ENCODE measurements at places on chromosomes 2 and 18.

GRCh38 chr18:68033466-68033865, 516.9 kb upstream of the DSEL start:
- DNase-seq = no peak

GRCh38 chr2:96112501-96113366, 3.6 kb downstream of the ADRA2B start:
- DNase-seq = no peak

DNA sequence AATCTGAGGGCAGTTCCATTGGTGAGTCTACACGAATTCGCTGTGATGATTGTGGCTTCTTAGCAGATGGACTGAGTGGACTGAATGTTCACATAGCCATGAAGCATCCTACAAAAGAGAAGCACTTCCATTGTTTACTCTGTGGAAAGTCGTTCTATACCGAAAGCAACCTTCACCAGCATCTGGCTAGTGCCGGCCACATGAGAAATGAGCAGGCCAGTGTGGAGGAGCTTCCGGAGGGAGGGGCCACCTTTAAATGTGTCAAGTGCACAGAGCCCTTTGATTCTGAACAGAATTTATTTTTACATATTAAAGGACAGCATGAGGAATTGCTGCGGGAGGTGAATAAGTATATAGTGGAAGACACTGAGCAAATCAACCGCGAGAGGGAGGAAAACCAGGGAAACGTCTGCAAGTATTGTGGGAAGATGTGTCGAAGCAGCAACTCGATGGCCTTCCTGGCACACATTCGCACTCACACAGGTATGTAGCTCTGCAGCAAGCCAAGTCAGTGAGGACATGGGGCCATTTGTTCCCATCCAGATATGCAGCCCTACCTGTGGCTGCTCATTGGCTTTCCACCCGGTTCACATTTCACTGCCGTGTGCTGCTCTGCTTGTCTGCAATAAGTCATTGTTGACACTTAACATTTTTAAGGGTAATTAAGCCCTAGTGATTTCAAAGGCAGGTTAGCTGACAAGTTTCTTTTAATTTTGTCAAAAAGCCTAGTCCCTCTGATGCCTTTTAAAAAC, 37.7 kb downstream of the ZNF407 start:
- DNase-seq = no peak

- DNase-seq = no peak
These were observed 125.3 kb downstream of the ZFP36L2 start for GRCh38 chr2:43100883-43101662.

DNA sequence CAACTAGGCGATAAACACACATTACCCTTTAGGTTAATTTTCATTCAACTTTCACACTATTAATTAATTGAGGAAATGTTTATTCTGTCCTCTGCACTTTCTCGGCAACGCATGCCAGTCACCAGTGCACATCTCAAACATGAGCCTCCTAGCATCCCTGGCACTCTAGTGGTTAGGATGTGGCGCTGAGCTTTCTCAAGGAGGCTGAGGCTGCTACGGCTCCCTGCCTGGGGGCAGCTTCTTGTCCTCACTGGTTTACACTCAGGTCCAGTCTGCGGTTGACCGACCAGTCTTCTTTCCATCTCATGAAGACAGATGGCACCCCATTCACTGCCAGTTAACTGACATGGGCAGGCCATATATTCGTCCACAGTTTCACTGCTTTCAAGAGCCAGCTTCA, 463.4 kb downstream of the EIPR1 start:
- DNase-seq = no peak

DNA sequence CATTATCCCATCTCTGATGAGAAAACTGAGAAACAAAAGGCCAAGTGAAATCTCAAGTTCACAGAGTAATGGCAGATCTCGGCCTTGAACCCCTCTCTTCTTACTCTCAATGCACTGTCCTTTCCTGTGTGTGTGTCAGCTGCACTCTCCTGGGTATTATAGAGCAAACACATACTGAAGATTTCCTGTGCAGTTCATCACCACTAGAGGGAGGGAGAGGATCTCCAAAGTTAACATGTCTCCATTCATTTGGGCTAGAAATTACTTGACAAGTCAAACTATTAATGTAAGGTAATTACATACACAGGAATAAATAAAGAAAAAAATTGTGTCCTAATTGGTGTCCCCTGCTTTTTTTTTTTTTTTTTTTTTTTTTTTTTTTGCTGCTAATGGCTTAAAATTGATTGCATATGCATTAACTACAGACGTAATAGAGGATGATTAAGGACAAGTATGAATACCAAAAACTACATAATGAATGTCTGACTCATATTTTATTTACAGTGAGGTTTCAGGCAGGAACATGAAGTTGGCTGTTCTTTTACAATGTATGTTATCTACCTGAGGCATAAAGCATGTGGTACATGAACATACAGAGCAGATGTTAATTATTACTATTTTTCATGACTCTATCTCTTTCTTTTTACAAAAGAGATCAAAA, 269.2 kb downstream of the NYAP2 start:
- no peak for DNase-seq

DNA sequence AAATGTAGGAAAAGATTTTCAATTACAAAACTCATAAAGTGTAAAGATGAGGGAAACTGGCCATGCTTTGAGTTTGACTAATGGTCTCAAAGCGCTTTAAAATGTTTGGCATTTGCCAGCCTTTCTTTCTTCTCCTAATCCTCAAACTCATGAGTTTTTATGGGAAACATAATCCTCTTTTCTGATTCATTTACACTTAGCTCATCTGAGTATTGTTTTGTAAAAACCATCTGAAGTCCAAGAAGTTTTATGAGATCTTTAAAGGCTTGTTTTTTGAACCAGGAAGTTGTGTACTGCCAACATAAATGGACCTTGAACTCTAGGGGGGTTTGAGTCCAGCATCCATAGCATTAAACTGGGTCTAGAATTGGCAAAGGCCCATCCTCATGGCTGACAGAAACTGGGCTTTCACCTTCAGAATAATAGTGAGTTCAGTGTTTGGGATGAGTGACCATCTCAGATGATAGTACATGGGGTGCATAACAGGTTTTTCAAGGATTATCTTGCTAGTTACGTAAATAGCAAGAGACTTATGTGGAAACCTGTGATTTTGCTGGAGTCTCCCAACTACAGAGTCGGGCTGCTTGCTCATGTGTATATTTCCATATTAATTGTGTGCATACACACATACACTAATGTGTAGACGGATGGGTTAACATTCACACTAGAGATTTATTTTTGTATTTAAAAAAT, 3.8 kb upstream of the LTBP1 start:
- no peak for DNase-seq

- no peak for DNase-seq
These were observed 36.1 kb upstream of the DPP10 start for GRCh38 chr2:114406347-114406746.
